Kidney epithelial cell (primary cell): ENCODE measurements at places on chromosomes 6 and 20.

DNA sequence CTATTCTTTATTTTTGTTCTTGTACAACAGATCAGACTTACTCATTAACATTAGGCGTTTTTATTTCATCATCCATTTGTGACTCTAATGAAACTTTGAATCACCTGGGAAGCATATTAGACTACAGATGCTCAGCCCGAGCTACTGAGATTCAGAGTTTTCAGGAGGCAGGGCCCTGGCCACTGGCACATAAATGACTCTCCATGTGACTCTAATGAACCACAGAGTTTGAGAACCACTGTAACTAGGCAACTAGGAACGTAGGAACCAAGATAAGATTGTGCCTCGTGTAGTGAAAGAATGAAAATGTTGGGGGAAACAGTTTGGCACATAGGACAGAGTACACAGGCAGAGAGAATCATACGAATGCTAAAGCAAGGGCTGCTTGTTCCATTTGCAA lies 405.9 kb upstream of the BTBD3 start:
- DNase-seq: no peak

DNA sequence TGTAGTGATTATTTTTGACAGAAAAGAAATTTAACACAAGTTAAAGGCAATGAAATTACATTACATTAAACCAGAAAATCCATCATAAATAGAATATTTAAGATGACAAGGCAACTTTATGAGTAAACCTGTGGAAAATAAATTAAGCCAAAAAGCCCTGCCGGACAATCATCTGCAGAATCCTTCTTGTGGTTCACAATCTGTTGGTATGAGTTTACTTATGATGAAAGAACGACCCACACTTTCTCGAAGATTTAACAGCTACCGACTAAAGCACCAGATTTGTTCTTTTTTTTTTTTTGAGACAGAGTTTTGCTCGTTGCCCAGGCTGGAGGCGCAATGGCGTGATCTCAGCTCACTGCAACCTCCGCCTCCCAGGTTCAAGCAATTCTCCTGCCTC lies 21.4 kb downstream of the HDAC2 start:
- no peak for DNase-seq

DNA sequence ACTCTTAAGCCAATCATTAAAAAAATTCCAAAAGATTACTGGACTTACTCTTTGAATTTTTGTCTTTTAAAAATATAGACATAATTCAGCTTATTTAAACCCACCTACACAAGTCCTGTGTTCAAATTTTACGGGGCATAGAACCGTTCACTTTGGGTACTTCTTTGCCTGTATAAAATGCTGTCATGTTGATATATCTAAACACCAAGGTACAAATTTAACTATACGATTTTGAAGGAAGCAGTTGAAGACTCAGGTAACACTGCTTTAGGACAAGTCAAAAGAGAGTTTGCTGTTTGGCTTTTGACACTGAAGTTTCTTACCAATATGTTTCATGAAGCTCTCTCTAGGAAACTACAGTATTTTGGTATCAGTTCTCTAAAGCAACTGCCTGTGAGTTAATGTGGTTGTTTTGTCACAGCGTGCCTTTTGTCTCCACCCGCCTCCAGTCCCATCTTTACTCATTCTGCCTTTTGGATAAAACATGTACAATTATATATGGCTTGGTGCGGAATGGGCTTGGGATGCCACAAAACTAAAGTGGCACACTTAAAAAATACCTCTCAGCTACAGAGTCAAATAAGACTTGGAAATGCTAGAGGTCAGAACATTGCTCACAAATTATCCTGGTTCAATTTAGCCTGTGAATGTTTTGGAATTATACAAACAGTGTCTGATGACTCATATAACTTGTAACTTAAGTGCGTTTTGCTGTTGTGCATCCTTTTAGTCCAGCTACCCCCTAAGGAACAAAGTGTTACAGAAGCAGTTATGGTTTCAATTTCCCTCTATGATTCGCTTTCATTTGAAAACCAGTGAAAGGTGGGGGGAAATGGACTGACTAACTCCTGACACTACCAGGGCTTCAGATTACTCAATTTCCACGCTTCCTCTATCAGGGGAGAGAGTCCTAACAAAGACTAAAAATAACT lies 38.7 kb downstream of the RGS17 start:
- peak; percentile 69 for DNase-seq

DNA sequence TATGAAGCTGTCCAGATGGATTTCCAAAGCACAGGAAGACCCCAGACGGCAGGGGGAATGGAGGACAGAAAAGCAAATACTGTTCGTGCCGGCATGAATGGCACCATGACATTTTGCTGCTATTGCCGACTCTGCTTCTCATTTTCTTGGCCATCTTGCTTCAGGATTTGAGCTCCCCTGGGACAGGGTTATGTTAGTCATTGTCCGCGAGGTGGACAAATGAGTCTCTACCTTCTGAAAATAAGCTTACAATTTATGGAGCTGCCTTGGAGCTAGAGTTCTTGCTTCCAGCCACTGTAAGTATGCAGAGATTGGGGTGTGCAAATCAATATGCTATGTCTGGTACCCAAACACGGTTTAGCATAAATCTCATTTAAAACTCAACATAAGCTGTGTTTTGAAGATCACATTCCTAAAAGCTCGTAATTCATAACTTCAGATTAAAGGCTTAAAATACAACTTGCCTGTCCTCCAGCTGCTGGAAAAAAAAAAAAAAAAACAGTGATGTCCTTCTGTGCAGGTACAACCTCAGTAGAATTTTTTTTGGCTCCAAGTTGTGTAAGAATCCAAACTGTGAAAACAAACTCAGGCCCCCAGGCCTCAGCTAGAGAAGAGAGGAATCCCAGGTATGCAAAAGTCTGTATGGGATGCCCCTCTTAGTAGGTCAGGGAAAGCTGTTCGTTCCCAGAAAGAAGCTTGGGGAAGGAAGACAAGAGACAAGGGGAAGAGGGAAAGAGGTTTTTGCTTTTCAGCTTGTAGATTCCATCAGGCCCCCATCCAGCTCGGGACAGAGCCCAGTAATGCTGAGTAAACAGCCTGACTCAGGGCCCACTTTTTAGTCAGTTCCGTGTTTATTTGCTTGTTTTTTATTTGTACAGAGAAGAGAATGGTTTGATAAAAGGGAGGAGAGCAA lies 184.2 kb upstream of the FOXA2 start:
- no peak for DNase-seq

DNA sequence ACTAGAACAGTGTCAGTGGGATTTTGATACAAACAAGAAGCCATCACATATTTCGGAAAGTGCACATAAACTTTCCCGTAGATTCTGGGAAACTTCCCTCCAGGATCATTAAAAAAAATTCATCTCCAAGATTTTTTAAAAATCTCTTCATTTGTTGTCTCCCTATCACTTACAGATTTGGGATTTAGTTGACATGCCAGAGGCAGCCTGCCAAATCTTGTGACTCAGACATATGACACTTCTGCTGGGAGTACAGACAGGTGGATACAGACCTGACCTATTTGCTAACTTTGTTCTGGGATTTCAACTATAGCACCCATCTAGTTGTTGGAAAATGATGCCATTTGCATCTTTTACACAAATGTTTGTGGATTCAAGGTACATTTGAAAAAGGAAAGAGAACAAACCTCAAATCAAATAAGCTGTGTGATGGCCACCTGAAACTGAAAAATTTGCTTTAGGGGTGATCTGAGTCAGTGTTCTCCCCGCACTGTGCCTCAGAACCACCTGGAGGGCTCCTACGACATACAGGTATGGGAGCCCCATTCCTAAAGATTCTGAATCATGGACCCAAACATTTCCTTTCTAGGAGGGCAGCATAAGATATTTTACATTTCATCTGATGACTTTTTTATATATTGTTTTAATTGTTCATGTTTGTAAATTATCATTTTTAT lies 21.9 kb upstream of the CD2AP start:
- no peak for DNase-seq

DNA sequence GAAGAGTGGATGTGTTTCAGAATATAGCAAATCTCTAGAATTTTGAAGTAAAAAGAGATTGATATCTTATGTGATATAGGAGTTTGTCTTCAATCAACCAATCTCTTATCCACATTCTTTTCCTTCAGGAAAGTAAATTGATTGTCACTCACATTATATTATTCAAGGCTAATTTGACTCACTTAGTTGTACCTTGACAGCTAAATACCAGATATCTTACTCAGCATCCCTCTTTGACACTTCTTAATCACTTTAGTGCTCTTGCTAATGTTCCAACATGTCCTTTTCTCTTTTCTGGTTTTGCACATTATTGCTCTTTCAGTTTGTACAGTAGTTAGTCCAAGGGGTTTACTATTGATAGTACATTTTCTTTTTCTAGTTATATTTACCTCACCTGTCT lies 286.9 kb upstream of the PTCHD4 start:
- no peak for DNase-seq

GRCh38 chr6:79280756-79281155 lies 46.3 kb upstream of the HMGN3 start:
- no peak for DNase-seq

DNA sequence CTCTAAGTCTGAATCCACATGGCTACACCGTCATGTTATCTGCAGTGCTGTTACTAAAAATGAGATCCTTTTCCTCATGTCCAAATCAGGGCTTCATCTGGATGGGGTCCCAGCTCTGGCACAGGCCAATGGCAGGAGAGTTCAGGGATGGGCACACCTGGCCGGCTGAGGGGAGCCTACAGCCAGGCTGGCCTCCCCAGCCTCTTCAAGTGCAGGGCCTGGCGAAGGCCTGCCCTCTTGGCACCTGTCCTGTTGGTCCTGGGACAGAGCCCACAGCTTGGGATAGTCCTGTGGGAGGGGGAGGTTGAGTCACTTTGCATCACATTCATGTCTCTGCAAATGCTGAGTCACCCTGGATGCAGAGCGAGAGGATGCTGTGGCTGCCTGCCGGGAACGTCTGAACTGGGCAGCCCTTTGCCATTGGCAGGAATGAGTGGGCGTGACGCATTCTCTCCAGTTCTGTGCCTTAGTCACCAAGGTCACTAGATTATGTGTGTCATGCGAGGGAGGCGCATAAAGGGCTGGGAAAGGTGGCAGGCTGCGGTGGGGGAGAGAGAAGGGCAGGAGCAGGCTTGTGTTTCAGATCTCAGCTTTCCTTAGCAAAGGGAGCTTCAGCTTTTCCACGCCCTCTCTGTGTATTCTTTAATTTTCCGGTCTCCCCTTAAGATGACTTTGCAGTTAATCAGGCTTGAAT lies 223.2 kb upstream of the ECI2 start:
- peak; percentile 100 for DNase-seq

GRCh38 chr6:47362857-47363461 lies 53.3 kb upstream of the TNFRSF21 start:
- no peak for DNase-seq

DNA sequence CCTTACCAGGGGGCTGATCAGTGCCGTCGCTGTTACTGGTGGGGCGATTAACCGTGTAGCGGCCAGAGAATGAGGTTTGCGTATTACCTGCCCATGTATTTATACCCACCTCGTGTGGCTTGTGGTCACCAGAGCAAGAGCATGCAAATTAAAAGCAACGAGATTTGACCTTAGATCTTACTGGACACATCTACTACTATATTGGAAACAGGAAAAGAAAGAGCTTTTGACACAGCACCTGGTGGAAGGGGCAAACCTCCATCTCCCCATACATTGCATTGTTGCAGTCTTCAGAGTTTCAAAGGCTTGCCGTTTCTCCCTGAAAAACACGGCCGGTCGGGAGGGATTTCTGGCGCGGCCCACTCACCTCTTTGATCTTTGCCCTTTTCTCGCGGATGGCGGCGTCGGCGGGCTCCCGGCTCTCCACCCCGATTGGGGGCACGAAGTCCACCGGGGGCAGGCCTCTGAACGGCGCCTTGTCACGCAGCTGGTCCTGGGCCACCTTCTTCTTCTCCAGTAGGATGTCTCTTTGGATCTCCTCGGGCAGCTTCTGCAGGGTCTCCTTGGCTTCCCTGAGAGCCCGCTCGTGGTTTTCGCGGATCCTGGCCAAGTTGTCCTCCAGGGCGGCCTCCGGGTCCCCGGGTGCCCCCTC lies 1.3 kb downstream of the MAN1A1 start:
- no peak for DNase-seq

DNA sequence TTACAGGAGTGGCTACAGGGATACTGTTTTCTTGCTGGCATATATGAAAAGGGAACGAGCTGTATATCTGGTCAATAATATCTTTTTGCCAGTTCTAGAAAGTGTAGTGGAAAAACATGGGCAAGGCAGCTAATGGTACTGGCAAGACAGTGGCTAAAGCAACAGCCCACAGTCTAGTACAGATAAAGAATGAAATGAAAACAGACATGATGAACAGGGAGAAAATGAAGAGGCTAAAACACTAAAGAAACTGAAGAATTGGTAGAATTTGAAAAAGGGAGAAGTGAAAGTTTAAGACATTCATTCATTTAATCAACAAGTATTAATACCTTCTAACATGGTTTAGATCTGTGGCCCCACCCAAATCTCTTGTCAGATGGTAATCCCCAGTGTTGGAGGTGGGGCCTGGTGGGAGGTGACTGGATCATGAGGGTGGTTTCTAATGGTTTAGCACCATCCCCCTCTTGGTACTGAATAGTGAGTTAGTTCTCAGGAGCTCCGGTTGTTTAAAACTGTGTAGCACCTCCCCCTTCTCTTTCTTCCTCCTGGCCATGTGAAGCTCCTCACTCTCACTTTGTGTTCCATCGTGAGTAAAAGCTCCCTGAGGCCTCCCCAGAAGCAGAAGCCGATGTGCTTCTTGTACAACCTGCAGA lies 18.1 kb downstream of the FAM184A start:
- DNase-seq: no peak

DNA sequence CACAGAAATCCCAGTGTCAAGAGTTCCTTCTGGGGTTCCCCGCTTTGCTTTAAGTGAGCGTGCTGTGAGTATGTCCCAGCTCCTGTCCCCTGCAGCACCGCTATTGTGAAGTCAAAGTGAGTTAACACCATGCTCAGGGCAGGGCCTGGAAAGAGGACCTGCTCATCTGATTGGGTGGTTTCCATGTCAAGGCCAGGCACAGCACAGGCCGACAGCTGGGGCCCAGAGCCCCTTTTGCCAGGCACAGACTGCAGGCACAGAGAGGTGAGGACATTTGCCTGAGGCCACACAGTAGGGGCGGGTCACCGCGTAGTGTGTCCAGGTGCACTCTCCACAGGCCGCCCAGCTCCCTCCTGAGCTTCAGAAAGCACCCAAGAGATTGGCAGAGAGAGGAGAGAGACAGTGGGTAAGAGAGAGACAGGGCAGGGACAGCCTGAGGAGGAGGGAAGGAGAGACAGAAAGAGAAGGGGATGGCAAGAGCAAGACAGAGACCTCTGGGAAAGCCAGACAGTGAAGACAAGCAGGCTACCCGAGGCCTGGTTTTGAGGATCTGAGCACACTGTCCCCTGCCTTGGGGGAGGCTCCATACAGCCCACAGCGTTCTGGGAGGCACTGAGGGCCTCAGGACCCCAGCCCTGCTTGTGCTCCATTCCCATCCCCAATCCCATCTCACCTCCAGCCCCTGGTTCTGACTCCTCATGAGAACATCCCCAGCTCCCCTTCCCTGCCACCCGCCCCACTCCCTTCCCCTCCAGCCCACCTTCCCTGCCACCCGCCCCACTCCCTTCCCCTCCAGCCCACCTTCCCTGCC lies 6.5 kb upstream of the BPIFB1 start:
- DNase-seq: no peak

- peak; percentile 45 for DNase-seq
Measured at GRCh38 chr6:3592371-3592941, 135.6 kb upstream of the SLC22A23 start.
